ENCODE measurements at places on chromosomes 13 and 19.

DNA sequence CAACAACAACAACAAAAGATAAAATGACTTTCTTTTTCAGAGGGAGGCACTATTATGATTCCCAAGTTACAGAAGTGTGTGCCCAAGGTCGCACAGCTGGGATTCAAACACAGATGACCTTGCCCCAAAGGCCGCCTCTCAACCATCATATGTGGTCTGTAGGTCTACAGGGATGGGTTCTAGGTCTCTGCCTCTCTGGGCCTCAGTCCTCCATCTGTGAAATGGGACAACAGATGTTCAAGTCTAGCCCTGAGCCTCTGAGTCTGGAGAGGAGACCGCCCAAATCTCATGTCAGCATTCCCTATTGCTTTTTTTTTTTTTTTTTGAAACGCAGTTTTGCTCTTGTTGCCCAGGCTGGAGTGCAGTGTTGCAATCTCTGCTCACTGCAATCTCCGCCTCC is 4.9 kb downstream of the NPAS1 start:
- DNase-seq, result no peak

DNA sequence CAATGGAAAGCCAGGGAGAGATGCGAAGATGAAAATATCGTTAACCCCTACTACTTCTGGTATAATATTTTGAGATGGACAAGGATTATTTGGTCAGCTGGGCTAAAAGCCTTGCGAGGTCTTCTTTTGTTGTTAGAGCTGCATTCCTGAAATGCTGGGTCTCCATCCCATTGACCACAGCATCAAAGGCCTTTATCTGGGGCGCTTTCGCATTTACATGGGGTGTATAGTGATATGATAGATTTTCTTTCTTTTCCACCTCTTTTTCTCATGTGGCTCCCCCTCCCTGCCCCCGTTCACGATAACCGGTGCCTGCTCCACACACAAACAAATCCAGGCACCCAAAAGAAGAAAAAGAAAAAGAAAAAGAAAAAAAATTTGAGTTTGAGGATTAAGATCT is 77.5 kb downstream of the ZNF536 start:
- no peak for DNase-seq

DNA sequence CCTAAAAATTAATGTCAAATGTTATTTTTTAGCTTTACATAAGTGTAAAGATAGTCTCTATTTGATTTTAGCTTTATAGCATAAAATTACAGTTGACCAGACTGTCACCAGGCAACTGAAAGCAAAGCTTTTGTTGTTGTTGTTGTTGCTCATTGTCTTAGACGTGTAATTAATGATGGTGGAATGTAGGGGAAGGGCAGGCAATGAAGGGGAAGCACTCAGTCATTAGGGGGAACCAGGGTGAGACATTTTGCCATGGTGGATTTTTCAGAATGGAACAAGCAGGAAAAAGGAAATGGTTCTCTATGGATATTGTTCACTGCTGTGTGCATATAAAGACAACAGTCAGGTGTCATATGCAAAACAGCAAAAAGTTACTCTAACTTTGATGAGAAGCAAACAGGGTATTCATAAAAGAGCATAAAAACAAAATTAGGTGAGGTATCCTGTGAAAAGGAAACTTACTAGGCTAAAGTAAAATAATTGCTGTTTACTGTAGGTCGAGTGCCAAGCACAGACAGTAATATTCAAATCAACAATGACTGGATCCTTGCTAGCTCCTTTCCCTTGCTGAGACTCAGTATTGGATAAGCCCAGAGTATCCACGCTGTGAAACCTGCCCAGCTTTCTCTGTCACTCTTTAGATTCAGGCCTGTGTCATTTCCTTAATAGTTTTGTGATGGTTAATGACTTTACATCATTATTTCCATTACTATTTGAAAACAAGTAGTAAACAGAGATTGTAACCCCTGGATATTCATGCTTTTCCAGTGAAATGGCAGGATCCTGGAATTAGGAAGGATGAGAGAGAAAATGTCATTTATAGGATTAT is 110.5 kb downstream of the LRCH1 start:
- no peak for DNase-seq

DNA sequence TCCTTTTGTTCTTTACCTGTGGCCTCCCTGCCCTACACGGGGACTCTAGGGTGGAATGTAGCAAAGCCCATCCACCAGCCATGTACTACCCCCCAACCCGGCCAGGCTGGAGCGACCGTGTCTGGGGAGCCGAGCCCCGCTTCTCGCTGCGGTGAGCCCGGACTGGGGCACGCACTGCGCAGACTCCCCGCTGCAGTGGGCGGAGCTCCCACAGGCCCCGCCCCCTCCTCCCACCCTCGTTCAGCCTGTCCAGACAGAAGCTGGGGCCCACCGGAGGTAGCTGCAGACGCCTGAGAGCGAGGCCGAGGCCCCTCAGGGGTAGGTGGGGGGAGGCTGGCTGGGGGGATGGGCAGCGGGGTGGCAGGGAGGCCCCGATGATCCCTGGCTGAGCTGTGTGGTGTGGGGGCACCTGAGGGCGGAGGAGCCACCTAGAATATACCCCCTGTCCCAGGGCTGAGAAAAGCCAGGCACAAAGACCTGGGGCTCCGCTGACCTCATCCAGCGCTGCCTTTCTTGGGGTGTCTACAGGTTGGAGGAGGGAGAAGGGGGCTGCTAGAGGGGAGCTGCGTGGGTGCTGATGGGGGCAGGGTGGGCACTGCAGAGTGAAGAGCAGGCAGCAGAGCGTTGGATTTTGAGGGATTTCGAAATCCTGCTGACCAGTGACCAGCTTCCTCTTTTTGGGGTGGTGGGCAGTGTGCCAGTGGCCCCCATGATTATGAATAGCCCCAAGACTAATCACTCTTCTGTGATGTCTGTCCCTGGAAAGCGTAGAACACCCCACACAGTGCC is 17.3 kb downstream of the PLD3 start:
- peak; percentile 63 for DNase-seq

DNA sequence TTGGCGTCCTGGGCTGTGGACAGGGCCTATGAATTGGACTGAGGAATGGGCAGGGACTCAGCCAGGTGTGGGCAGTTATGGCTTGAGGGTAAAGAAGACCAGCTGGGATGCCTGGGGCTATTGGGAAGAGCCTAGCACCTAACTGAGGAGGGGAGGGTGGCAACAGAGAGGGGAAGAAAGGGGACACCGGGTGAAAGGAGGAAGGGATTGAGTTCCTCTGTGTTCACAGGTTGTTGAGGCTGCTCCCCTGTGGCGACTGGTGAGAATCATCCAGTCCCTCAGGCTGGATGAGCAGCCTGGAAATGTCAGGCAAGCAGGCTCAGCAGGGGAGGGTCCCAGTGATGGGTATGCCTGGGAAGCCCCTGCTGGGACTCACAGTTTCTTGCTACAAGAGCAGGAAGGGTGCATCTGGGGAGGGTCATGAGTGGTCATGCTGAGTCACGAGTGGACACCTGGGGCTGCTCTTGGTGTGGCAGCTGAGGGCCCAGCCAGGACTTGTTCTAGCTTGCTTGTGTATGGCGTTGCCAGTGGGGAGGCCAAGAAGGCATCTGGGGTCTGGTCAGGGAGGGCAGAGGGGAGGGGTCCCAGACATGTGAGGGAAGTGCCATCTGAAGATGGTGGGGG is 1.4 kb downstream of the ZNF324 start:
- DNase-seq, result no peak

GRCh38 chr19:41934849-41935374 is 6.7 kb upstream of the ERFL start:
- DNase-seq, result peak; percentile 66

DNA sequence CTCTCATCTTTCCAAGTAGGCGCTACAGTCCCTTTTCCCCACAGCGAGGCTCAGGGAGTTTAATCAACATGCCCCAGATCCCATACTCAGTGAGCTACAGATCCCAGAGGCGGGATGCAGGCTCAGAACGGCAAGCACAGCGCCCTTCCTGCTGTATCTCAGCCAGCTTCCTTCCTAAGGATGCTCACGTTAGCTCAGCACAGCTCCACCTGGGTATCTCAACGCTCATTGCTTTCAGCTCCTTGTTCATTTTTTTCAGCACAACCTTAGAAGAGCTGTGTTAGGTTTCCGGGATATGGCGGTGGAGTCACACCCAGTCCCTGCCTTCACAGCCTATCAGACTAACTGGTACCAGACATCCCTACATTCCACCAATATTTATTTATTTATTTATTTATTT is 3.1 kb upstream of the MEGF8 start:
- DNase-seq, result no peak

DNA sequence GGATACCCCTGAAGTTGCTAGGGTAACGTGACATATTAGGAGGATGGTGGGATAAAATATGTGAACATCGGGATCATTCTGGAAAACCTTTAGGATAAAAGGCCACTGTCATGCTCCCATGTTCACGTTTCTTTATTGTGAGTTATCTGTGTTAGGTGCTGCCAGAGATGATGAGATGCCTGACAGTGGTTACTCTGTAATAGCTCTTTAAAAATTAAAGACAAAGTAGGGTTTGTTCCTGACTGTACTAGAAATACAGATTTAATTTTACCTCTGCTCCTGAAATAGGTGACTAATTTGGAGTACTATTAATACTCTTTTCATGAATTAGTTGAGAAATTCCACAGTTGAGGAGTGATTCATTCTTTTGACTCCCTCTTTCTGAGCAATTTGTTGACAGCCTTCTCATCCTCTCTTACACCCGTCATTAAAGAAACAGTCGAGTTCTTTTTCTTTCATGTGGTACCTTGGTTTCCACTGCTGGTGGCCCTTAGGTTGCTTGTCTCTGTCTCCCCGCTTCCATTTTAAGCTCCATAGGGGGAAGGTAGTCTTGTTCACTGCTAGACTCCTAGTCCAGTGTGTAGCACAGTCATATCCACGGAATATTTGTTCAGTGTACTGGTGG is 28.4 kb downstream of the SAE1 start:
- no peak for DNase-seq

GRCh38 chr19:47518139-47518538 is 3.3 kb upstream of the NAPA start:
- DNase-seq, result peak; percentile 32

- DNase-seq, result no peak
Measured at GRCh38 chr13:75762076-75762937, 126.2 kb downstream of the LMO7 start.

GRCh38 chr19:43641333-43641732 is 1.7 kb upstream of the CADM4 start:
- no peak for DNase-seq

- no peak for DNase-seq
Measured at GRCh38 chr19:15671237-15671821, 1.6 kb upstream of the CYP4F12 start.

DNA sequence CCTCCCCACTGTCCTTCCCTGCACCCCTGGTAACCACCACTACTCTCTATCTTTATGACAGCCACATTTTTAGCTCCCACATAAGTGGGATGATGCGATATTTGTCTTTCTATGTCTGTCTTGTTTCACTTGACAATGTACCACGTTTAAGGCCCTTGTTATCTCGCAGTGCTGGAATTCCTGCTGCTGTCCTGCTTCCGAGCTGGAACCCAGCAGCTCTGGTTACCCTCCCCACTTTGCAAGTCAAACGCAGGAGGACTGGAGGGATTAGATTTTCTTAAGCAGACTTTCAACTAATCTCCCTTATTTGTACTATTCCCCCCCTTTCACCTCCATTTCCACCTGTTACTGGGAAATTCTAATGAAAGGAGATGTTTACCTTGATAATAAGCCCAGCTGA is 59.1 kb upstream of the PDX1 start:
- DNase-seq, result no peak

- no peak for DNase-seq
Measured at GRCh38 chr19:741506-742131, 9.3 kb upstream of the MISP start.

DNA sequence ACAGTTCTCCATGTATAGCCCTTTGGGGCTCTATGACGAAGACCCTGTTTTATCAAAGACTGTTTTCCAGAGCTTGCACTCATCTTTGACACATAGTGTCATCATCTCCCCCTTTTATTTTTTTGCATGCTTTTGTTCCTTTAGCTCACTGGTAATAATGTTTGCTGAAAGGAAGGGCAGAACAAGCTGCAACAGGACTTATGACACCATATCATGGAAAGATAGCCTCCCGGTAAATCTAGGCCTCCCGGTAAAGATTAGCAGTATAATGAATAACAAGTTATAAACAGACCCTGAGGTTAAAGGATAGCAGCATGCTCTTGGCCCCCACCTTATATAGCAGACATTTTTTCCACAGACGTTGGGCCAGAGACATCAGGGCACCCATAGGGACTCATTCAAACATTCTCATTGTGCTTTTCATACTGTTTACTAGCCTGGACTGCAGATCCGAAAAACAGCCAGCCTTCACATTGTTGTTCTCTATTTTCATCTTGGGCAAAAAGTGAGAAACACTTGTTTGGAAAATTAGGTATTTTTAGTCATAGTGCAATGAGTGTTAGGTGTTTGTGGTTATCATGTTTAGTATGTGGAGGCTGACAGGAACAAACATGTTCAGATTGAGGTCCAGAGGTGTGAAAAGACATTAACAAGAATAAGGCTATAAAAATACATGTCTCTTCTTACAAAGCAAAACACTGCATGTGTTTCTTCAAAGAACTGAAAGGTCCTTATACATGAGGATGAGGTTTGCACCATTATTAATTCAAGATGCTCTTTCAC is 136.9 kb upstream of the SPRY2 start:
- DNase-seq, result no peak

- DNase-seq, result no peak
Measured at GRCh38 chr19:10206226-10206885, 11.6 kb upstream of the DNMT1 start.

GRCh38 chr13:113998781-113999617 is 25.1 kb upstream of the C13orf46 start:
- DNase-seq, result no peak

DNA sequence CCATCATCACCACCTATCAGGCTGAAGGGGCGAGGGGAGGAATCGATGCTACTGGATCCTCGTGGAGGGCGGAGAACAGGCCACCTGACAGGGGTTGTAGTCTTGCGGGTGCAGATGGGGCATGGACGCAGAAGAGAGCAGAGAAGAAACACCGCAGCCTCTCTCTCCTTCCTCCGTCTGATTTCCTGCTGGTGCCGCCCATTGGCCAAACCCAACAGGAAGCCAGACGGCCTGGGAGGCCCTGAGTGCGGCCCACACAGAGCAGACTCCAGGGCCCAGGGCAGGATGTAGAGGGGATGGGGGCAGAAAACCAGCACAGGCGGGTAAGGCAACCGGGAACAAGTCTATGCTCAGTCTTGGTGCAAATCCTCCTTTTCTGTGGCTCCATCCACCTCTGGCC is 15.4 kb downstream of the CEBPA start:
- no peak for DNase-seq

- no peak for DNase-seq
Measured at GRCh38 chr13:31528176-31528575, 211.2 kb upstream of the RXFP2 start.

DNA sequence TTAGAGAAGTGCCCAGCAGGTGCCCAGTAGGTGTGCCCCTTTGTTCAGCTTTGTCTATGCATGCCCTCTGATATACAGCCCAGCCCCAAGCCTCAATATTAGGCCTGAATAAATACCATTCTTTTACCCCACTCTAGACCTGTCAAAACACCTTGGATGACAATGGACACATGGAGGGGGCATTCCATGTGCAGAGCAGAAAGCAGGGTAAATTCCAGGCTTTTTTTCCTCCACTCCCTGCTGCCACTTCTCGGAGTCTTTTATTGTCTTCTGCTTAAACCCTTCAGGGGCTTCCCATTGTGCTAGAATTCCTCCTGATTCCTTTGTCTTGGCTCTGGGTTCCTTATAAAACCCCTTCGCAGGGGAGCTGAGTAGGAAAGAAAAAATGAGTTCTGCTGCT is 5.8 kb upstream of the FRY start:
- no peak for DNase-seq

GRCh38 chr13:112900691-112901091 is 68.3 kb upstream of the MCF2L start:
- DNase-seq, result no peak
